RPMI7951 (cell line): ENCODE measurements at places on chromosomes 11 and 22. TPM values are rescaled to one million over a fixed set of nuclear protein-coding genes. Genes with fewer than 3 reads are reported as not detected.

MUC5AC gene
- not detected in 2 replicates for total RNA-seq

MPPED1 gene
- not detected in 2 replicates for total RNA-seq

DNA sequence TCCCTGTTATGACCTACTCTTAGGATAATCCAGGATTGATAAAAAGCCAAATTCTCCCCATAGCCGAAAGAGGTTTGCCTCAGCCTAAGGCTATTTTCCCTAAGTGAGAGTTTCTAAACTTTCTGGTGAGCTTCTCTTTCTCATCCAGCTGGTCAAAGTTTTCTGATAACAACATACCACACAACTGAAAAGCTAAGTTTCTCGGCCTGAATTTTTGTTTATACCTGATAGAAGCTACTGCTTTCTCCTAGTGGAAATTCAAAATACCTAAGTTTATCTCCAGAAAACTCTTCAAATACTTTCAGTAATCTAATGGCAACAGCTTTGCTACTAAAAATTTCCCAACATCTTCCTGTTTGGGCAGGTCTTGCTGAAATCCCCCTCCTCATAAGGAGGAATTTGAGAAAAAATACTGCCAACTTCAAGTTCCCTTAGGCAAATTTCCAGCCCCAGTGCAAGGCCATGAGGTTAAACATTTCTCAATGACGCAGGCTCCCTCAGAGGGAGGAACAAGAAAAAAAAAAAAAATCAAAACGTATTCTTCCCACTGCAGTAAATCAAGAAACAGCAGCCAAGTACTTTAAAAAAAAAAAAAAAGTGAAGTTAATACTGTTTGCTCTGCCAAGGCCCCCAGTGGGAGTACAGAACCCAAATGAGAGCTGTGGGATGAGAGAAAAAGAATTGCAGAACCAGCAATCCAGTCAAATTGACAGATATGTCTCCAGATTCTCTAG, 127.0 kb downstream of the MRTFA start:
- peak; percentile 80 for DNase-seq

- peak; percentile 64 for DNase-seq
Measured at GRCh38 chr22:28009272-28009827, 90.3 kb upstream of the PITPNB start.

UPK3A gene
- total RNA-seq = not detected in 2 replicates

- DNase-seq = no peak
Measured at GRCh38 chr11:18093959-18094358, 11.9 kb downstream of the SAAL1 start.

DNA sequence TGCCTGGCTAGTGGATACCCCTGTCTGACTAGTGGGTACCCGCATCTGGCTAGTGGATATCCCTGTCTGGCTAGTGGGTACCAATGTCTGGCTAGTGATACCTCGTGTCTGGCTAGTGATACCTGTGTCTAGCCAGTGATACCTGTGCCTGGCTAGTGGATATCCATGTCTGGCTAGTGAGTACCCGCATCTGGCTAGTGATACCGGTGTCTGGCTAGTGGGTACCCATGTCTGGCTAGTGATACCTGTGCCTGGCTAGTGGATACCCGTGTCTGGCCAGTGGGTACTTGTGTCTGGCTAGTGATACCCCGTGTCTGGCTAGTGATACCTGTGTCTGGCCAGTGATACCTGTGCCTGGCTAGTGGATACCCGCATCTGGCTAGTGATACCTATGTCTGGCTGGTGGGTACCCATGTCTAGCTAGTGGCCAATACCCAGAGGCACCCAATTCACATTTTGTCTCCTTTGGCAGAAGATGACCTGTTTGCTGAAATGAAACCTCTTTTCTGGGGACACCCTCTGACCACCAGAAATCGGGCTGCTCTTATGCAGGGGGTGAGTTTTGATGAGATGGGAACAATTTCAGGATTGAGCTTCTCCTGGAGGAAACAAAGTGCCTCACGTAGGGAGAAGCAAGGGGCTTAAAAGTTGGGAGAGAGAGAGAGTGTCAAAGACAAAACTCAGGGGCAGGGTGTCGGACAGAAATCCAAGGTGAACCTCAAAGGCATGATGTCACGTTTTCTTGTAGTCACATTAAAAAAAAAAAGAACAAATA, 63.4 kb downstream of the SMIM38 start:
- DNase-seq = no peak

DEPDC7 gene
- total RNA-seq = 14.7 TPM in 2 replicates

DNA sequence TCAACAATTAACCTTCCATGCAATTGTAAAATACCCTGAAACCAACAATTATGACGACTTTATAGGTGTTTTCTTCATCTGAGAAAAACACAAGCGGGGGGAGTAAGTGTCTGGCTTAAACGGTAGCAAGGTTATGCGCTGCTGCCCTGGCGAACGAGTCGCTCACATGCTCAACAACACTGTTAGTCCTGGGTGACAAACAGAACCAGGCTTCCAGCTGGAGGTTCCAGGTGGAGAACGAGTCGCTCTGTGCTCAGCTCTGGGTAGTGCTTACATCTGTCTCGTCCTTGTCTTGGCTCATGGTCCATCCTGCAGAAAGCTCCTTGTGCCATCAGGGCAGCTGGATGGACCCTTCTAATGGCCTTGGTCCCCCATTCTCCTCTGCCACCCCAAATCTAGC, 48.2 kb downstream of the PC start:
- DNase-seq = no peak

DNA sequence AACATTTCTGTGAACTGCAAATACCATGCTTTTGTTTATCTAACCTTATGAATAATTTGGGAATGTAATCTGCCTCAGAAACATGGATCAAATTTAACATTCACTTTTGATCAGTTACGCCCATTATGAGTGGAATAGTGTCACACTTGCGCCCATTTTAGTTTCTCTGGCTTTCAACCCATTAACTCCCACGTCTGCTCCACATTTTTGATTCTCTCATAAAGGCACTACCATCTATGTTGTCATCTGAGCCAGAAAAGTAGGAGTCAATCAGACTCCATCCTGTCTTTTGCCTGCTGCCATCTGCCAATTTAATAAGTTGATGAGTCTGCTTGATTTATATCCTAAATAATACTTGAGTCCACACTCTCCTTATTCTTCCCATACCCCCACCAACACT, 1090.7 kb downstream of the DLG2 start:
- no peak for DNase-seq

DNA sequence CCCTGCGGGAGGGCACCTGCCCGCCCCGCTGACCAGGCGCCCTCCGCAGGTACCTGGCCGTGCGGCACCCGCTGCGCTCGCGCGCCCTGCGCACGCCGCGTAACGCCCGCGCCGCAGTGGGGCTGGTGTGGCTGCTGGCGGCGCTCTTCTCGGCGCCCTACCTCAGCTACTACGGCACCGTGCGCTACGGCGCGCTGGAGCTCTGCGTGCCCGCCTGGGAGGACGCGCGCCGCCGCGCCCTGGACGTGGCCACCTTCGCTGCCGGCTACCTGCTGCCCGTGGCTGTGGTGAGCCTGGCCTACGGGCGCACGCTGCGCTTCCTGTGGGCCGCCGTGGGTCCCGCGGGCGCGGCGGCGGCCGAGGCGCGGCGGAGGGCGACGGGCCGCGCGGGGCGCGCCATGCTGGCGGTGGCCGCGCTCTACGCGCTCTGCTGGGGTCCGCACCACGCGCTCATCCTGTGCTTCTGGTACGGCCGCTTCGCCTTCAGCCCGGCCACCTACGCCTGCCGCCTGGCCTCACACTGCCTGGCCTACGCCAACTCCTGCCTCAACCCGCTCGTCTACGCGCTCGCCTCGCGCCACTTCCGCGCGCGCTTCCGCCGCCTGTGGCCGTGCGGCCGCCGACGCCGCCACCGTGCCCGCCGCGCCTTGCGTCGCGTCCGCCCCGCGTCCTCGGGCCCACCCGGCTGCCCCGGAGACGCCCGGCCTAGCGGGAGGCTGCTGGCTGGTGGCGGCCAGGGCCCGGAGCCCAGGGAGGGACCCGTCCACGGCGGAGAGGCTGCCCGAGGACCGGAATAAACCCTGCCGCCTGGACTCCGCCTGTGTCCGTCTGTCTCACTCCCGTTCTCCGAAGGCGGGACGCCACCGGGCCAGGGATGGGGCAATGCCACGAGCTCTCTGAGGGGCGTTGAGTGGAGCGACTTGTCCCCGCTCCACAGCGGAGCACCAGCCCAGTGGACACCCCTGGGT, 1.8 kb downstream of the GALR3 start:
- peak; percentile 20 for DNase-seq

GRCh38 chr11:130979386-130979972, 63.2 kb upstream of the SNX19 start:
- DNase-seq = peak; percentile 34

ABCC8 gene
- total RNA-seq = not detected in 2 replicates

GRCh38 chr11:61146416-61146815, 14.8 kb downstream of the VPS37C start:
- no peak for DNase-seq

GRCh38 chr11:65426839-65427690, 4.5 kb downstream of the NEAT1 start:
- DNase-seq = peak; percentile 63

SESN3 gene
- total RNA-seq = 2.8 and 3.4 TPM in 2 replicates

DNA sequence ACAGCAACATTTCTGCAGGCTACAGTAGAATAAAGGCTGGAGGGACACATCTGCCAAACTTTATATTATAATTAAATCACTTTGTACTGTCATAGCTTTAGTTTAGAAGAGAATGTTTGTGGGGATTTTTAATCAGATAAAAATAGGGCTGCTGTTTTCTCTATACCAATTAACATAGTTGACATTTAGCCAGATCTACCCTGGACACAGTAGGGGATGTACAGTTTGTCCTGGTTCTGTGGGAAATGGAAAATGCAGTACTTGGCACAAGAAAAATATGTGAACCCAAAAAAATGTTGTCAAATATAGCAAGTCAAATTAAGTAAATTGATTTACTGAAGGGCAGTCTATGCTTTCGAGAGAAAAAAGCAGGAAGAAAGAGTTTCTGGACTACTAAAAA, 20.8 kb upstream of the PICALM start:
- DNase-seq = peak; percentile 67

GRCh38 chr11:61102667-61103571, 630 bp downstream of the CD5 start:
- DNase-seq = no peak

NXPE2 gene
- total RNA-seq = 0.12 and 0.39 TPM in 2 replicates

DNA sequence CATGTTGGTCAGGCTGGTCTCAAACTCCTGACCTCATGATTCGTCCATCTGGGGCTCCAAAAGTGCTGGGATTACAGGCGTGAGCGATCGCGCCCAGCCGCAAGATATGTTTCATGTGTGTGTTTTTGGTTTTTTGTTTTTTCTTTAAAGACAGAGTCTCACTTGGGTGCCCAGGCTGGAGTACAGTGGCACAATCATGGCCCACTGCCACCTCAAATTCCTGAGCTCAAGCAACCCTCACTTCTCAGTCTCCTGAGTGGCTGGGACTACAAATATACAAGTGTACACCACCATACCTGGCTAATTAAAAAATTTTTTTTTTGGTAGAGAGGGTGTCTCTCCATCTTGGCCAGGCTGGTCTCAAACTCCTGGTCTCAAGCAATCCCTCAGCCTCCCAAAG, 8.4 kb downstream of the TIGD3 start:
- DNase-seq = no peak

GRCh38 chr22:45127866-45128265, 35.9 kb upstream of the NUP50 start:
- DNase-seq = peak; percentile 44
